NCI-H524 (cell line): ENCODE measurements at places on chromosomes 2 and 18.

- DNase-seq, result no peak
Measured at GRCh38 chr18:28005164-28005563, 171.8 kb downstream of the CDH2 start.

DNA sequence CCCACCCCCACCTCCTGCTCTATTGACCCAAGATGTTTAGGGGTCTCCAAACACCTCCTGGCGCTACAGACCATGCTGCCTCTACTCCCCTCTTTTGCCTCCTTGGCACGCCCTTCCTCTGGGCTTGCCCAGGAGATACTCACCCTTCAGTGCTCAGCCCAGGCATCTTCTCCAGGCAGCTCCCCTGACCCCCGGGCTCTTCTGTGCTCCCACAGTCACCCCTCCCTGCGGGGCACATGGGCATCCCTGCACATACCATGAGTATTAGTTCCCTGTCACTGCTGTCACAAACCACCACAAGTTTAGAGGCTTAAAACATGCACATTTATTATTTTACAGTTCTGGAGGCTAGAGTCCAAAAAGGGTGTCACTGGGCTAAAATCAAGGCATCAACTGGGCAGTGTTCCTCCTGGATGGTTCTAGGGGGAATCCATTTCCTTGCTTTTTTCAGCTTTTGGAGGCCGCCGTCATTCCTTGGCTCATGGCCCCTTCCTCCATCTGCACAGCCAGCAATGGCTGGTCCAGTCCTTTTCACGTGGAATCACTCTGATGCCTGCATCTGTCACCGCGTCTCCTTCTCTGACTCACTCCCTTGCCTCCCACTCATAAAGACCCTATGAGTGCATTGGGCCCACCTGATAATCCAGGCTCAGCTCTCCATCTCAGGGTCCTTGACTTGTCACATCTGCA lies 230.4 kb upstream of the COPS8 start:
- DNase-seq, result no peak

DNA sequence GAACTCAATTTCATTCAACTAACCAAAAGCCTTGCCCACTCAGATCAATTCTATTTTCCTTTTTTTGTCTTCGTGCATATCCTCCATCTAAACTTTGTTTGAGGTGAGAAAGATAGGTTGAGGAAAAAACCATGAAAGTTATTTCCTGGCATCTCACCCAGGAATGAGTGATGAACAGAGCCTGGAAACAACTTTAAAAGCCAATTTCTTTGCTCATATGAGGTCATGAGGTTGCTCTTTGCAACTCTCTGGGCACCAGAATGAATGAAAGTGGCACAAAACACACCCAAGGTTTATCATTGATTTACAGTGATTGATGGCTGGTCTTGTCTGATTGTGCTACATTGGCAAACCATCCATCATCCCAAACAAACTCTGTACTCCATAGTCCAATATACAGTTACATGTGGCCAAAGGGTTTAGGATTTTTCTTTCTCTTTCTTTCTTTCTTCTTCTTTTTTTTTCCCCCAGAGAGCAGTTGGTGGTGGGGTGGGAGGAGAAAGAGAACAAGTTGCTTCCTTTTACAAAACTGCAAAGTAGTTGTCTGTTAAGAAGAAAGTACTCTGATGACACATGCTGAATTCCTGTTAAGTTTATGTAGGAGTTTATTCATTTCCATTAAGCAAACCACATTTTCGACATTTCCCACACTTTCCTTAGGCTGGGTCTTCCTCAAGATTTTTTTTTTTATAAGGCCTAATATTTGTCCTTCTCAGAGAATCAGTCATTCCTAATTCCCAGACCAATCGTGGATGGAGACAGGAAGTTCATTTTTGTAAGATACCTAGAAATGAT lies 575.9 kb upstream of the ZEB2 start:
- DNase-seq, result no peak

GRCh38 chr2:21042958-21043743 lies 722 bp downstream of the APOB start:
- DNase-seq, result peak; percentile 50

GRCh38 chr2:38274286-38275276 lies 102.5 kb downstream of the ATL2 start:
- peak; percentile 78 for DNase-seq

GRCh38 chr2:75607400-75607798 lies 39.2 kb upstream of the MRPL19 start:
- no peak for DNase-seq

DNA sequence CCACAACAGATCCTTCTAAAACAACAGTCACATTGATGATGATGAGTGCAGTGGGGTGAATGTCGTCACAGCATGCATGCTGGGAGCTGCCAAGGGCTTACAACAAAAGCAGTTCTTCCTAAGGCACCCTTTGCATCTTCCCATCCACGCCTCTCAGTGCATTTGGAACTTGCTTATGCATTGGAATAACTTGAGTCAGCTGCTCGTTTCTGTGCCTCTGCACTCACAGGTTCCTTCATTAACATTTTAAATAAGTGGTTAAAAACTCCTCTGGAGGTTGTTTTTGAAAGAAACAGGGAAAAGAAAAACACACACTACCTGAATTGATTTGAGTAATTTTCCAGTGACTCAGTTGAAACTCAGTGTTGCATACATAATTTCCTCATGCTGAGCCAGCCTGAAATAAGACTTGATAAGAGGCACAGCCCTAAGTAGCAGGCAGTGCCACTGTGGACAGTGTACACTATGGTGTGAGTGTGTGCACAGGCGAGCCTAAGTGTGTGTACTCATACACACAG lies 46.8 kb upstream of the TRIM43B start:
- DNase-seq, result no peak

GRCh38 chr2:108345951-108346350 lies 31.8 kb upstream of the SULT1C4 start:
- DNase-seq, result no peak

GRCh38 chr2:2187196-2187595 lies 143.9 kb downstream of the MYT1L start:
- no peak for DNase-seq

DNA sequence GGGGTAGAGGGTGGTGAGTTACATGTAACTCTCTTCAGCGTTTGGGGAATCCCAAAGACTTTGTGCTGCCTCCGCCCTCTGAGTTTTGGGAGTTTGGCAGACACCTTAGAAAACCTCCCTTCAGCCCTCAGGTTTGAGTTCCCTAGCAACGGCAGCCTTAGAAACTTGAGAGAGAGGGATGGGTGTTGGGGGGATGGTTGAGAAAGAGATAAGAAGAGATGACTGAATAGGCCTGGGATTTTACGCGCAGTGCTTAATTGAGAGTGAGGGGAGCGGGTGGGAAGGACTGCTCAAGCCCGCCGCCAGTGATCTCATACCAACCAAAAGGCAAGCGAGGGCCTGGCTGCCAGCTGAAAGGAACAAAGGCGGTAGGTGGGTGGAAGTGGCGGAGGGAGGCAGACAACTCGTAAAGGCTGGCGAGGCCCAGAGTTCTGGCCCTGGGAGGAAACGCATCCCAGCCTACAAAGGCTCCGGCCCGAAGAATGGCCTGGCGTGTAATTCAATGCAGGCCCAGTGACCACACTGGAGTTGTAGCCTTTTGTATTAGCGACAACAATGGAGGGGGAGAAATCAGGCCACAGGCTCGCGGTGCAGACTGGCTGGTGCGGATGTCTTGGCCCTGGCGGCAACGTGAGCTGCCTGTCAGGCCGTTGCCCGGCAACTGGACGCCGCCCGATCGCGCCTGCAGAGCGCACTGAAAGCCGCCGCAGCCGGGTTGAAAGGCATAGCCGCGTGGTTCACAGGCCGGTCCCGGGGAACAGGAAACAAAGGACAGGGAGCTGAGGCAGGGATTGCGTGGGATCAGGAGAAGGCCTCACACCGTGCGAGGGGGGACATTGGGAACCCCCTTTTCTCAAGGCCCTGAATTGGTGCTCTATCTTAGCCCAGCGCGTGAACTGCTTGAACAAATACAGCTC lies 39.9 kb upstream of the DARS1 start:
- DNase-seq, result peak; percentile 77

- DNase-seq, result peak; percentile 56
Measured at GRCh38 chr2:10141736-10142639, 19.4 kb downstream of the RRM2 start.

GRCh38 chr2:70145851-70146739 lies 44.7 kb downstream of the C2orf42 start:
- DNase-seq, result no peak

DNA sequence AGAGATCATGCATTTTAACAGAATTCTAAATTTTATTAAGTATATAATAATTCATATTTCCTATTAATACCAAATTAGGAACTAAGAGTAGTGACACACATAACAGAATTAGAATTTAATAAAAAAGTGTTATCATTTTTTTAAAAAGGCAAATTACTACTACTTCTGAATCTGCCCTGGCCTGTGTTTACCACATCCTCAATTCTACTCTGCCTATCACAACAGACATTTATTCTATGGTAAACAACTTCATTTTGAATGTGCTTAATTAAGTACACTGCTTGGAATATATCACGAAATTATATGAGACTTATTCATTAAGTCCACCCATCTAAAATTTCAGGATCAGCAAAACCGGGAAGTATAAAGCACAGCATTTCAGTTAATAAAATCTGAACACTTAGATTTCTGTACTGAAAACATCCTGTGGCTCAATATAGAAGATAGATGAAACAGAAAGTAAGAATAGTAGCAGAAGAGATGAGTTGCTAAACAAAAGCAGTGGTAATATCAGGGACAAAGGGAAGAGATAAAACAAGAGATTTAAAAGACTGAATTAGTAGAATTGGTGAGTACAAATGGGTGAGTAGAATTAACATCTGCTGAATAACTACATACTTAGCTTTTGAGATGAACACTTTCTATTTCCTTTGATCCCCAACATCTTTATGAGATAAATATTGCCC lies 3.7 kb downstream of the SMC6 start:
- no peak for DNase-seq

- DNase-seq, result no peak
Measured at GRCh38 chr18:61842146-61842545, 50.7 kb downstream of the RNF152 start.

DNA sequence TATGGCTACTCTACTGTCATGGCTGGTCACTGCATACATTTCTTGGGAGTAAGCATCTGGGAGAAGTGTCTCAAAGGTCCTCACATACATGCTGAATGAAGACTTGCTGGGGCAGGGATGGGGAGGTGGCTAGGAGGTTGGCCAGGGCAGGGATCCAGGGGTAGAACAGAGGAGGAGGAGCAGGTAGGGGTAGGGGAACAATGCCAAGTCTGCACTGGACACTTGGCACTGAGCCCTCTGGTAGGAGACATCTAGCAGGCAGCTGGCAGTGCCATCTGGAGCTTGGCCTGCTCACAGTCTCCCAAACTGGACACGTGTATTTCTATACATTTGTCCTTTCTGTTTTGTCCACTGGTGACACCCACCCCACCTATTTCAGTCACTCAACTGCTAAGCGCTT lies 62.7 kb upstream of the REV1 start:
- DNase-seq, result peak; percentile 15

DNA sequence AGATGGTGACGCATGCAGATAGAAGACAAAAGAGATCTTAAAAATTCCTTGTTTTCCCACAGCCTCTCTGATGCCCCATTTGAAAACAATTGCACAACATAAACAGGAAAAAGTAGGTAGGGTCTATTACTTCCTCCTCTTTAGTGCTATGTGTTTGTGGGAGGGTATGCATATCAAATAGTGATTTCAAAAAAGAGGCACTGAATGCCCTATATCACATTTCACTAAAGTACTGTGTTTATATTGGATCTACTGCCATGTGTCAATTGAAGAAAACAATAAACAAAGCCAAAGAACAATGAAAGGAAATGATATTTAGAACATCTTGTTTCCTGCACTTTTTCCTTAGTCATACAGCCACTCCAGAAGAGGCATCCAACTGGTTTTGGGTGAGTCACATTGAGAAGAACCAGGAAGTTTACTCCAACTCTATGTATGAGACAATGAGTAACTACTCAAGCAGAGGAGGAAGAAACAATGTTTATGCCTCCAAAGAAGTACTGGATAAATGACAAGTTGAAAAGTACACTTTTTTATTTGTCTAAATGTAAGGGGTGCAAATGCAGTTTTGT lies 583.6 kb downstream of the FBXO15 start:
- DNase-seq, result no peak

DNA sequence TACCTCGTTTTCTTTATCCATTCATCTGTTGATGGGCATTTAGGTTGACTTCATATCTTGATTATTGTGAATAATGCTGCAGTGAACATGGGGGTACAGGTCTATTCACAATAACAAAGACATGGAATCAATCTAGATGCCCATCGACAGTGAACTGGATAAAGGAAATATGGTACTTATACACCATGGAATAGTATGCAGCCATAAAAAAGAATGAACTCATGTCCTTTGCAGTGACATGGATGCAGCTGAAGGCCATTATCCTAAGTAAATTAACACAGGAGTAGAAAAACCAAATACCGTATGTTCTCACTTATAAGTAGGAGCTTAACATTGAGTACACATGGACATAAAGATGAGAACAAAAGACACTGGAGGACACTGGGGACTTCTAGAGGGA lies 111.6 kb downstream of the LAMA3 start:
- DNase-seq, result no peak

DNA sequence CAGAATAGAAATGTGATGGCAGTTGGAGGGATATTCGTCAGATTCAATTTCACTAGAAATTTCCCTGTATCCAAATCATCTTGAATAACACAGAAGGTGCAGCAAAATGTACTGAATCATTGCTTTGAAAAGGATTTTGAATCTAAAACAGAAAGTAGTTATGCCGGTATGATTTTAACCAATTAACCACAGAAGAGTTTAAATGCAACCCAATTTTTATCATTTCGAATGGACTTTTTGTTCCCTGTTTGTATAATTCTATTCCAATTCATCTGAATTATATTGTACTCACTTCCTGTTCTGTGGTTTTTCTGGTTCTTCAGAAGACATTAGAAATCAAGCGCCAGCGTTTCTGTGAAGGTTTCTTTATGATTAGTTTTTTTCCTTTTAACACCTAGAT lies 190.4 kb downstream of the MYO3B start:
- DNase-seq, result no peak
